ENCODE measurements at places on chromosomes 7 and 10.

GRCh38 chr7:110573862-110574528, 516.9 kb upstream of the LRRN3 start:
- DNase-seq = no peak

DNA sequence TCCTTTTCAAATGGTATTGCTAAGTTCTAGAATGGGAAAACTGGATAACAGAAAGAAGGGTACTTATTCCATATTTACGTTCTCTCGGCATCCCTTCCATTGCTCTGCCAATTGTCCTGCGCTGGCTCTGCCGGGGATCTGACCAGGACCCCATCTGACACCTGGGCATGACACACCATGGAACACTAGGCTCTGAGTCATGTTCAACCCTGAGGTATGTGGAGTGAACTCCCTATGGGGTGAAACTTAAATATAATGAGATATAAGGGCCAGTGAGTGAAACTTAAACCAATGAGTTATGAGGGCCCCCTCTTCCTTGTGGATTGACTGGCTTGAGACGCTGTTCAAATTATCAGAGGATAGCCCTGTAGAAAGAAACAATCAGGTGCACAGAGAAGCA, 55.1 kb upstream of the ZEB1 start:
- no peak for DNase-seq

DNA sequence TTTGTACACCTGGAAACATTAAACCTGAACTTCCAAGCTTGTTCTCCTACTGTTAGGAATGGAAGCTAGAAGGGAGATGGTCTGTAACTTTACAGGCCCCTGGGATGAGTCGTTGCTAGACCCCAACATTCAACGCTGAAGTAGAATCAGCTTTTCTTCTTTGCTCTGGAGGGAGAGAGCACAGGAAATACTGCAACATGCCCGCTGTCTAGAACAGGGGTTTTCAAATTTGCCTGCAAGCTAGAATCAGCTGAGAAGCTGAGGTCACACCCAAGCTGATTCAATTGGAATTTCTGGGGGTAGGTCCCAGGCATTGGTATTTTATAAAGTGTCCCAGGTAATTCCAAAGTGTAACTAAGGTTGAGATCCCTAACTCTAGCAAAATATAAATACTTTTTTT, 219.7 kb downstream of the PRPF18 start:
- no peak for DNase-seq

GRCh38 chr7:120915314-120916105, 35.1 kb upstream of the ING3 start:
- no peak for DNase-seq

- no peak for DNase-seq
These were observed 204.7 kb upstream of the ZNF32 start for GRCh38 chr10:43853369-43853768.

DNA sequence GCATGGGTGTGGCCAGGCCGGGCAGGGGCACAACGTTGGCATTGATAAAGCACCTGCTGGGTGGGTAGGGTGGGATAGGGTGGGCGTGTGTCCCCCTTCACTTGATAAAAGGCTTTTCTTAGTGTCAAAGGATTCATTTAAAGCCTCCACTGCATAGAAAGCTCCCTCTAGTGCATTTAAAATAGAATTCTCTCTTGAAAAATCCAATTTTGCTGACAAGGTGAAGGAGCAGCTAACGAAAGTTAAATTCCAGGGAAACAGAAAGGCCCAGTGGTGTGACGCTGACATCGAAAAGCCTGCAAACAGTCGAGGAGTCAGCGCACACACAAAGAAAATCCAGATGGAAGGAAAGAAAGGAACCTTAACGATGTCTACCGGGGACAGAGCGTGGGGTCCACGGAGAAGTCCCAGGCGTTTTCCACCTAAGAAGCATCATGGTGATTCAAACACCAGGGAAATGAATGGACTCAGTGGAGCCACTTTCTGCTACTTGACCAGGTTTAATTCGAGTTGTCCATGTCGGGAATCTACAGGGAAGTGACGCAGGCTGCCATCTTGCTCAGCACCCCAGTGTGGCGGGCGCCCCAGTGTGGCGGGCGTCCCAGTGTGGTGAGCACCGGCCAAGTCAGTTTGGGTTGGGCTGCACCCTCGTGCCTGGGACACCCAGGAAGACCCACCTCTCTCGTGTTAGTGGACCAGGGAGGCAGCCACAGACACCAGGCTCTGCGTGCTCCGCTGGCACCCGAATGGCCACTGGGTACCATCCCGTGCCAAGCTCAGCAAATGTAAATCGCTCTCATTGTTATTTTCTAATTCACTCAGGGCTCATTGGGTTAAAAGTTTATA, 217.8 kb downstream of the DNAJB6 start:
- no peak for DNase-seq

Data from nucleus accumbens (tissue), 56 donors.